ENCODE measurements at places on chromosomes 11 and 22.

- DNase-seq, result no peak
These were observed 18.2 kb downstream of the PAK1 start for GRCh38 chr11:77455740-77456139.

- DNase-seq, result peak; percentile 67
These were observed 24.7 kb downstream of the PANX1 start for GRCh38 chr11:94153320-94153719.

GRCh38 chr11:69333149-69333710 lies 39.3 kb downstream of the MYEOV start:
- no peak for DNase-seq

GRCh38 chr11:88246696-88247095 lies 71.5 kb upstream of the RAB38 start:
- DNase-seq, result no peak

DNA sequence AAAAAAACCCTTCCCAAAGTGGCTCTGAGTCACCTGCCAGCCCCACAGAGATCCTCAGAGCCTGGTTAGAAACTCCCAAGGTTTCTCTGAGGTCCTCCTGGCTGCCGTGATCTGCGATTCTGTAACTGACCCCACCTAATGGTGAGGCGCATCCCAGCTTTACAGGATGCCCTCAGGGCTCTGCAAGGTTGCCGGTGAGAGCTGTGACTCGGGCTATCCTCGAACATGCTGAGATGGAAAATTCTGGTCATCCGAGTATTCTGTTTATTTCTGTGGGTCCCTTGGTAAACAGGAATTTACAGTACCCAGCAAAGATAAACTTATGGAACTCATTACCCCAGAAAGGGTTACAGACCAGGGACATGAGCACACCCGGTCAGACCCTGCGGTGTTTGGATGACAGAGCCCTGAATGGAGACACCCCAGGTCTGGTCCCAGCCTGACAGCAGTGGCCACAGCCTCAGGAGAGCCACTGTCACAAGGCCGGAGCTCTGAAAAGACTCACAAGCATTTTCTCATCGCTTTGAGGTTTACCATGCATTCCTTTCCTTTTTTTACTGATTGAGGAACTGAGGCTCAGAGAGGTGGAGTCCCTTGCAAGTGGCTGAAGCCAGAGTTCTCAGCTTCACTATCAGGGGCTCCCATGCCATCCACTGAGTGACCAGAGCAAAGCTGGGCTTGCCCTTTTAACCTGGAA lies 22.2 kb downstream of the LIF start:
- DNase-seq, result no peak

- no peak for DNase-seq
These were observed 37.5 kb downstream of the HEPHL1 start for GRCh38 chr11:94058630-94059029.

DNA sequence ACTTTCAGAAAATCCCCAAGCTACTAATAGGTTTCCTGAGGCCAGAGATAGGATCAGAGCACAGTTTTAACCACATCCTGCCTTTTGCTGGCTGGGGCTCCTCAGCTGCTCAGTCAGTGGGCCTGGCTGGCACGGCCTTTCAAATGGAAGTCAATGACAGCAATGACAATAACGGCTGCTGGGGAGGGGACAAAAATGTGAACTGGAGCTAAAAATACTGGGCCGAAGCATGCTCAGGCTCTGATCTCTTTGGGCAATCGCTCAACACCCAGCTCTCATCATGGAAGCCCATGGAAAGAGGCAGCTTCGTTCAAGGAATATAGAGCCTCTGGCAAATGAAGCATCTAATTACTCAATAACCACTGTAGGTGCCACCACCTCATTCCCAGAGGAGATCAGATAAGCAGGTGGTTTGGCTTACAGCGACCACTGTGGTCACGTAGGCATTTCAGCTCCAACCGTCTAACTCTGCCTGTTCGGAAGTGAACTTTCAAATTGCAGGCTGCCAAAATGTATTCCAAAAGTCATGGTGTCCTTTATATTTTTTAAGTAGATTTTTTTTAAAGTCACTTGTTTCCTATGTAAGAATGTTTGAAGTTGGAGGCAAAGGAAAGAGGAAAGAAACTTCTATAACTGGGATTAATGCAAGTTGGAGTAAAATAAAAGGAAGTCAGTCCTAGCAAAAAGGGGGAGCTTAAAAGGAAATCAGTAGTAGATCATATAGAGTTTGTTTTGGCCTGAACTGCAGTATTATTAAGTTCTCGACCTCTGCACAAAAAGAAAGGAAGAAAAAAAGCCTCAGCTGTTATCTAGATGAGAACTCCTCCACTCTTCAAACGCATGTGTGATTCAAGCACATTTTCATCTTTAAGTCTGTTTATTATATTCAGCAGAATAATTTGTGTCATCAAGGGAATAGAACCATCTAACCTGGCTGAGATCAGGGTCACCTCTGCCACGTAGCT lies 14.1 kb downstream of the WT1 start:
- DNase-seq, result no peak

GRCh38 chr11:78940500-78941225 lies 366.0 kb upstream of the NARS2 start:
- no peak for DNase-seq

- no peak for DNase-seq
These were observed 4.6 kb downstream of the TMEM9B start for GRCh38 chr11:8959546-8960166.

- no peak for DNase-seq
These were observed 47.2 kb downstream of the MRGPRX2 start for GRCh38 chr11:19013181-19013857.

DNA sequence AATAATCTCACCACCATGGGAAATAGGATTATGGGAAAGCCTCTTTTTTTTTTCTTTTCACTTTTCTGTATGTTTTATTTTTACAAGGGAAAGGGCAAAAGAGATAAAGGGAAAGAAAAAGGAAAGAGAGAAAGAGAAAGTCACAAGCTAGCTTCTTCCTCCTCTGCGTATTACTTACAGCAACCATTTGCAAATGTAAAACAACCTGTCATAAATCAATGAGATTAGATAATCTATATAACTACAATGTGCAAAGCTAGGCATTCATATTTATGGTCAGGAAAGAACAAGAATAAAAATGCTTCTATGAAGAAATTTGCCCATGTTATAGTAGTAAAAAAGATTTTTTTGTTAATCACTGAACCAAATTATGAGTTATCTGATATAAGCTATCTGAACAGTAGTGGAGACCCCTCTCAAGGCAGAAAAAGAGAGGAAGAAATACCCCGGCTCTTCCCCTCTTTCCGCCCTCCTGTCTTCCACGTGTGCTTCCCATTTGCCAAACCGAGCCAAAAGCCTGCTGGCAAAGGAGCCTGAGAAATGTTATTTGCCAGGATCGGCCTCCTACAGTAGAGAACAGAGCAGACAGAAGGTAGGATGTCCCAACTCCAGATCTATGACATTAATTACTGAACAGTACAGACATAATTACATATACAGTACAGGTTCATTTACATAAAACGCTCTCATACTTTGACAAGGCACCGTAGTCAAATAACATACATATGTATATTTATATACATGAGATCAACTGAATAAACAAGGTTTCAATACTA lies 50.2 kb downstream of the ARHGAP32 start:
- DNase-seq, result no peak

DNA sequence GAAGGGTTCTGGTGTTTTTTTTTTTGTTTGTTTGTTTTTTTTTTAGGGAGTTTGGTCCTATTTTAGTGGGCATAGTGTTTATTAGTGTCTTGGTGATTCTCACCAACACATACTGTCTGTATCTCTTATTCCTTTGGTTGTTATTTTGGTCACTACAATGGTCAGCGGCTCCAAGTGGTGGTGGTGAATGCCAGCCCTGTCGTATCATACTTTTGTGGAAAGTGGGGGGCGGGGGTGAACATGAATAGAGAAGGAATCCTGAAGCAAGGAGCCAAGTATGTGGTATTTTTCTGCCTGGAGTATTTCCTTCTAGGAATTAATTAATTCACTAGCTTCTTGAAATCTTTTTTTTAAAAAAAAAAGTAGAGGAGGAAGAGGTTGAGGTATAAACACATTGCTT lies 79.6 kb downstream of the GRK3 start:
- DNase-seq, result no peak

DNA sequence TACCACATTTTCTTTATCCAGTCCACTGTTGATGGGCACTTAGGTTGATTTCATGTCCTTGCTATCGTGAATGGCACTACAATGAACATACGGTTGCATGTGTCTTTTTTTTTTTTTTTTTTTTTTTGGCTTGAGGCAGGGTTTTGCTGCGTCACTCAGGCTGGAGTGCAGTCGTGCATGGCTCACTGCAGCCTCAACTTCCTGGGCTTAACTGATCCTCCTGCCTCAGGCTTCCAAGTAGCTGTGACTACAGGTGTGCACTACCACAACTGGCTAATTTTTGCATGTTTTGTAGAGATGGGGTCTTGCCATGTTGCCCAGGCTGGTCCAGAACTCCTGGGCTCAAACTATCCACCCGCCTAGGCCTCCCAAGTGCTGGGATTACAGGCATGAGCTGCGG lies 1.5 kb upstream of the CCDC90B start:
- no peak for DNase-seq

GRCh38 chr22:38038426-38038825 lies 18.8 kb upstream of the PICK1 start:
- no peak for DNase-seq
